CD4-positive, CD25-positive, alpha-beta regulatory T cell (primary cell): ENCODE measurements at places on chromosomes 5 and 9. TPM values are rescaled to one million over a fixed set of nuclear protein-coding genes. Genes with fewer than 3 reads are reported as not detected.

KCNV2 gene
- polyA plus RNA-seq = not detected

SLIT3 gene
- polyA plus RNA-seq = not detected

IRX4 gene
- polyA plus RNA-seq = not detected

CDC25C gene
- 0.22 TPM for polyA plus RNA-seq

WDR38 gene
- not detected for polyA plus RNA-seq

PCDHA3 gene
- polyA plus RNA-seq = not detected

IL3 gene
- not detected for polyA plus RNA-seq

FOXD4L4 gene
- polyA plus RNA-seq = not detected

TEX48 gene
- not detected for polyA plus RNA-seq

ITK gene
- 168 TPM for polyA plus RNA-seq

S100Z gene
- polyA plus RNA-seq = 4.0 TPM

TSSK1B gene
- polyA plus RNA-seq = not detected

FAM163B gene
- polyA plus RNA-seq = not detected

FBXO10 gene
- 0.40 TPM for polyA plus RNA-seq

FOXD4L5 gene
- not detected for polyA plus RNA-seq

ROPN1L gene
- polyA plus RNA-seq = 9.3 TPM

PCDHA2 gene
- polyA plus RNA-seq = not detected

LHX6 gene
- polyA plus RNA-seq = not detected

SPOUT1 gene
- polyA plus RNA-seq = 77.7 TPM
